ENCODE measurements at places on chromosomes 2 and 18. TPM values are rescaled to one million over a fixed set of nuclear protein-coding genes. Genes with fewer than 3 reads are reported as not detected.

DNA sequence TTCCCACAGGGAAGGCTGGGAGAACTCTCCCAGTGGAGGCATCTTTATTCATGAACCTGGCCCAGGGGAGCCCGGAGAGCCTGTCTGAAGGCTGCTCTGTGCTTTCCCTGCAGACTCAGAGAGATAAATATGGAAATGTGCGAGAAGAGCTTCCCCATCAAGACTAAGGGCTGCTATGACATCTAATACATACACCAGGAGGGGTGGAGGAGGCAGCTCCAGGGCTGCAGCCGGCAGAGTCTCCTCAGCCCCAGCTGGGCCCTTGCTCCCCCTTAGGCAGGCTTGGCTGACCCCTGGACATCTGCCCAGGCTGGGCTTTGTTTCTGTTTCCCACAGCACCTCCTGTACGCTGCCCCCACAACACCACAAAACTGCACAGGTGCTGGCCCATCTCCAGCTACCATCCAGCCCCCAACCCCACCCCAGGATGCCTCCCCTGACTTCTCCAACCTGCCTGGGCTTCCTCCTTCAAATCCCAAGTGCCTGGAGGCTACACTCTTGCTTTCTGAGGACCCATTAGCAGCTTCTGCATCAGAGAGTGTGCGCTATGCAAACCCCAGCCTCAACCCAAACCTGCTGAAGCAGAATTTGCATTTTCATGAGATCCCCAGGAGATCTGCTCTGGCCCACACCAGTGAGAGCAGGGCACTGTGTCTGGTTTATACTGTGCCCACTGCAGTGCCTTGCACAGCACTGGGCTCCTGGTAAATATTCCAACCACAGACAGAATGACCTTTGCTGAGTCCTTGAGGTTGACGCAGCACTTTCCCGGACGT is 96.8 kb downstream of the VSNL1 start:
- no peaks in the 10 kb centered on the region for H3K27me3 ChIP-seq
- no peak for DNase-seq
- no peaks in the 10 kb centered on the region for H3K36me3 ChIP-seq
- no peak overlapping the region for H3K27ac ChIP-seq

SLC4A5 gene
- 6.6 TPM for total RNA-seq

DNA sequence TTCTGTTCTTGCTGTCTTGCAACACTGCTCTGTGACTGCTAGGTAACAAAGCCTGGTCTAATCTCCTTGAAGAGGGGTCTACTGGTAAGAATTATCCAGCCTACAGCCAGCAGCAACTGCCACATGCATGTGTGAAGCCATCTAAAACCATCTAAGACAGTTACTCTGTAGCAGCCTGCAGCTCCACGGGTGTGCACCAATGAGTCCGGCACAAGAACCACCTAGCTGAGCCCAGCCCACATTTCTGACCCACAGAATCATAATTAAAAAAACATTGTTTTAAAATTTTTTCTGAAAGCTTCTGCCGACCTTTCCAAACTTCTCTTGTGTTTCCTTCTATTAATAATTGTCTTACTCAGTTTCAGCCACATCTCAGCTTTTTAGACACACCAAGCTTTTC is 102.8 kb downstream of the ZNF385B start:
- no peak for DNase-seq
- H3K36me3 ChIP-seq = no peaks in the 10 kb centered on the region
- no peak overlapping the region for H3K27ac ChIP-seq
- no peaks in the 10 kb centered on the region for H3K27me3 ChIP-seq
- no peak overlapping the region for H3K4me3 ChIP-seq
- no peaks in the 10 kb centered on the region for H3K4me1 ChIP-seq

GRCh38 chr2:5569256-5569655 is 122.9 kb upstream of the SOX11 start:
- H3K36me3 ChIP-seq = no peaks in the 10 kb centered on the region
- H3K4me1 ChIP-seq = no peaks in the 10 kb centered on the region
- DNase-seq = no peak
- no peak overlapping the region for H3K27ac ChIP-seq

GPATCH11 gene
- total RNA-seq = 10.3 TPM

SDC1 gene
- total RNA-seq = not detected

DNA sequence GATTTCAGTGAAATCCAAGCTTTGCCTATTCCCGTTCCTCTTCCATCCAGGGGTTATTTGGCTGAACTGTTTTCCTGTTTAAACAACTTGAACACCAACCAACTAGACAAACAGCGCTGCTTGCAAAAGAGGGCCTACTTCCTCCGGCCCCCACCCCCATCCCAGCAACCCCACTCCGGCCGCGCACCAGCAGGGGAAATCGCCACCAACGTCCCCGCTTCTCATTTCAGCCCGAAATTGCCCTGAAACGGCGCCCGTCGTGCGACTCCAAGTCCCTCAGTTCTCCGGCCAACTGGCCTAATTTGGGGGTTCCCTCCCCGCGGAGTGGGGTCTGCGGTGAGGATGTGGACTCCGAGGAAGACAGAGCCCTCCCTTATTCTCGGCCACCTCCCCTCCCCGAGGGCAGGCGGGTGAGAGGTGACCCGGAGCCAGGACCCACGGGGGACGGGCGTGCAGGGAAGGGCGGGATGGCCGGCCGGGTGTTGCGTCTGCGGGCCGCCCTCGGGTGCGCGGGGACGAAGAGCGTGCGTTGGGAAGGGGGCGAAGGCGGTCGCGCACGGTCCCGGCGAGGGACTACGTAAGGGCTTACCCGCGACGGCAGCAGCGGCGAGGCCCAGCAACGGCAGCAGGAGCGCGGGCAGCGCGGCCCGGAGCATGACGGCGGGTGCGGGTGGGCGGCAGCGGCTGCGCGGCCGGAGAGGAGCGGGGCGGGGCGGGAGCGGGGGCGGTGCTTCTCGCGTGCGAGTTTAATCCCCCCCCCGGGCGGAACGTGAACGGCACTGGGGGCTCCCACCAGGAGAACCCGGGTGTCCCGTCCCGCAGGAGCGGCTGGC is at the start of gene CD302:
TSS of gene CD302 (minus strand) at position 666 of the 833 bp plus-strand sequence. CDS start at position 656, 10 bp downstream.
- H3K27ac ChIP-seq = no peak within 1 kb of the TSS
- H3K36me3 ChIP-seq = peaks cover 6% of the 10 kb centered on the region
- peak within 1 kb of the TSS; percentile 75 for H3K4me3 ChIP-seq
- peaks cover 49% of the 10 kb centered on the region for H3K27me3 ChIP-seq
- peaks cover 9% of the 10 kb centered on the region for H3K4me1 ChIP-seq

DNA sequence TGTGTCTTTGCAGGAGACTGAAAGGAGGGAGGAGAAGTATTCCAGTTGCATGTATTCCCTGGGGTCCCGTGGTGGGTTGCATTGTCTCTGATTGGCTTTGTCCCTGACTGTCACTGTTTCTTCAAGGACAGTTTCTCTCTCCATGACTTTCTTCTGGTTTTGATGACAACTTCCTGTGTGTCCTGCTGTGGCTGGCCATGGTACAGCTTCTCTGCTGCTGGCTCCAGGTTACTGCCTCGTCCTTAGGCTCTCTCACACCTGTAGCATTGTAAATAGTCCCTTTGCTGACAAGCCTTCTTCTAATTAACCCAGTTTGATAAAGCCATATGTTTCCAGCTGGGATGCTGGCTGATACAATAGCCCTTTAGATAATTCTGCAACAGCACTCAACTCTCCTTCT is 129.0 kb downstream of the LPIN1 start:
- H3K36me3 ChIP-seq = no peaks in the 10 kb centered on the region
- no peak overlapping the region for H3K27ac ChIP-seq
- H3K4me3 ChIP-seq = no peak overlapping the region
- H3K4me1 ChIP-seq = peaks cover 3% of the 10 kb centered on the region
- no peak for DNase-seq
- H3K27me3 ChIP-seq = peaks cover 9% of the 10 kb centered on the region

DNA sequence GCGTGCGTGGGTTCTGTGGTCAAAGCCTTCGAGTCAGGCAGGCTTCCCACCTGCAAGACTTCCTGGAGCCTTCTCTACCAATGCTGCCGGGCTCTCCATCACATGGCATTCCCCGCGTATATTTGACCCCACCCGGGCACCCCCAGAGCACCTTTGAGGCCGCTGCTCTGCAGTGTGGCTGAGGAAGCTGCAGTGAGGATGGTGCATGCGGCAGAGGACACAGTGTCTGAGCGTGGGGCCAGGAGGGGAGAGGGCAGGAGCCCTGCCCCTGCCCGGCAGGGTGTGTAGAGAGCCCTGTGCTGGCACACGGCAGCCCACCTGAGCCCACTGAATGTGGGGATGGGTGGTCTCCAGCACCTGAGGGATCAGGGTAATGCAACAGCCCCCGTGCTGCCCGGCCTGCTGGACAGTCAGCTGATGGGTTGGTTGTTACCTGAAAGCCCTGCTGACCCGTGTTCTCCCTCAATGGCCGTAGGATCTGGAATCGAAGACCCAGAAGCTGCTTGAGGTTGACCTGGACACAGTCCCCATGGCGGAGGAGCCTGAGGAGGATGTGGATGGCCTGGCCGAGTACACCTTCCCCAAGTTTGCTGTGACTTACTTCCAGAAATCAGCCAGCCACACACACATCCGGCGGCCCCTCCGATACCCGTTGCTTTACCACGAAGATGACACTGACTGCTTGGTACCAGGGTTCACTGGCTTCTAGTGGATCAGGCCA is 36.8 kb upstream of the GPR17 start:
- DNase-seq = no peak
- peaks cover 10% of the 10 kb centered on the region for H3K4me1 ChIP-seq
- peaks cover 11% of the 10 kb centered on the region for H3K36me3 ChIP-seq
- H3K4me3 ChIP-seq = no peak overlapping the region
- peaks cover 9% of the 10 kb centered on the region for H3K27me3 ChIP-seq

GRCh38 chr18:25164848-25165811 is 186.8 kb downstream of the ZNF521 start:
- no peaks in the 10 kb centered on the region for H3K27me3 ChIP-seq
- H3K4me1 ChIP-seq = peaks cover 17% of the 10 kb centered on the region
- peak overlapping the region; percentile 82 for H3K4me3 ChIP-seq
- DNase-seq = no peak

CCBE1 gene
- total RNA-seq = not detected

SERPINB3 gene
- total RNA-seq = not detected

DNA sequence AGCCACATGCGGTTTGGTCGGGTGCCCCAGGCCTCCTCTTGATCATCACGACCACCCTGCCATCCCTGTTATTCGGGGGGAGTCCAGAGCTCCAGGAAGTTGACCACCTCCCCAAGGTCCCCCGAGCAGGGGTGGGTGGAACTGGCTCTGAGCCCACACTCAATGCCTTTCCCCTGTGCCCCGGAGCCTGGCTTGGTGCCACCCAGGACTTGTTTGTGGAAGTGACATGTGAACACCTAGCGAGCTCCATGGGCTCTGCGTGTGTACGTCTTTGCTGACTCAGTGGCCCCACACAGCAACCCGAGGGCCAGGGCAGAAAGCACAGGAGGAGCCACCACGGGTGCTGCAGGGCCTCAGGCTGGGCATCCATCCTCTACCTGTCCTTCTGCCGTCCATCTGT is 32.5 kb downstream of the ODC1 start:
- no peak overlapping the region for H3K27ac ChIP-seq
- H3K4me3 ChIP-seq = no peak overlapping the region
- H3K4me1 ChIP-seq = peaks cover 12% of the 10 kb centered on the region
- peaks cover 3% of the 10 kb centered on the region for H3K36me3 ChIP-seq

GALNT5 gene
- not detected for total RNA-seq

DNA sequence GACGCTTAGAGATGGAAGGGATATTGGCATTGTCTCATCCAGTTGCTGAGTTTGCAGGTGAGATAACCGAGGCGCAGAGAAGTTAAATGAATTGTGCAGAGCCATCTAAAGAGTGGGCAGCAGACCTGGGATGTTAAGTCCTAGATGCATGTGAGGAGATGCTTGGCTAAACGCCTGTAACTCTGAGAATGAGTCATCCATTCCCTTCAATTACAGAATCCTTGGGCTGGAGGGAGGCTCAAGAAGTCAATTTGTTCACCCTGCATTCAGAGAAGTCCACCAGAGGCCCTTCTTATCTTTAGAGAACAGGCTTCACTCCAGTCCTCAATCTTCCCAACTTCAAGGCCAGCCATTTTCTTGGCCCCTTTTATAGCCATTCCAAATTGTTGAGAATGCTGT is 1.6 kb downstream of the EHD3 start:
- H3K4me3 ChIP-seq = no peak overlapping the region
- H3K4me1 ChIP-seq = peaks cover 8% of the 10 kb centered on the region
- H3K36me3 ChIP-seq = no peaks in the 10 kb centered on the region
- H3K27ac ChIP-seq = no peak overlapping the region
- peaks cover 8% of the 10 kb centered on the region for H3K27me3 ChIP-seq

TXNDC2 gene
- total RNA-seq = not detected

ZNF521 gene
- not detected for total RNA-seq

- no peak overlapping the region for H3K4me3 ChIP-seq
- H3K27ac ChIP-seq = no peak overlapping the region
- no peaks in the 10 kb centered on the region for H3K36me3 ChIP-seq
- peaks cover 6% of the 10 kb centered on the region for H3K27me3 ChIP-seq
Measured at GRCh38 chr18:10376731-10377130, 77.7 kb upstream of the APCDD1 start.

DNA sequence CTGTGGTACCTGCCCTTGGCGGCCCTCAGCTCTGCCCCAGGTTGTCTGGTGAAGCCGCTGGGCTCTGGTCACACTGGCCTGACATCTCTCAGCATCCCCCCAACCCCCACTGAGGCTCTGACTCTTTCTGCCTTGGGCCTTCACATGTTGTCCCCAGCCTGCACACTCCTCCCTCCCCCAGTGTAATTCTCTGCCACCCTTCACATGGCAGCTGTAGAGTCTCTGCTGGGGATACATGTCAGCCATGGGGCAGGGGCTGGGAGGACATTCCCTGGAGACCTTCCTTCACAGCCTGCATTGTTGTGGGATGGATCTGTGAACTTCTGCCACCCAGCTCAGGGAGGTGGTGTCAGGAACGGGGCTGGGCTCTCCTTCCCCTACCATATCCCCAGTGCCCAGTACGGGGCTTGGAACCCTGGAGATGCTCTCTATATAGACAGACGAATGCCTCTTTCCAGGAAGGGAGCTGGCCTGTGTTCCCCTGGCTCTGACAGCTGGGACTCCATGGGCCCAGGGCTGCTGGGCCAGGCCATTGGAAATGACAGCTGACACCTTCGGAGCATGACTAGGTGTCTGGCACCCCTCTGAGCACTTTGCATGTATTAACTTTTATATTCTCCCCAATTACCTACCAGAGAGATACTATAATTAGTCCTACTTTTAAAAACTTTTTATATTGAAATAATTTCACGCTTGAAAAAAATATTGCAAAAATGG is 151.5 kb downstream of the INHBB start:
- no peaks in the 10 kb centered on the region for H3K4me1 ChIP-seq
- no peaks in the 10 kb centered on the region for H3K36me3 ChIP-seq
- H3K27ac ChIP-seq = no peak overlapping the region
- H3K4me3 ChIP-seq = no peak overlapping the region
- no peak for DNase-seq
- peaks cover 11% of the 10 kb centered on the region for H3K27me3 ChIP-seq

DNA sequence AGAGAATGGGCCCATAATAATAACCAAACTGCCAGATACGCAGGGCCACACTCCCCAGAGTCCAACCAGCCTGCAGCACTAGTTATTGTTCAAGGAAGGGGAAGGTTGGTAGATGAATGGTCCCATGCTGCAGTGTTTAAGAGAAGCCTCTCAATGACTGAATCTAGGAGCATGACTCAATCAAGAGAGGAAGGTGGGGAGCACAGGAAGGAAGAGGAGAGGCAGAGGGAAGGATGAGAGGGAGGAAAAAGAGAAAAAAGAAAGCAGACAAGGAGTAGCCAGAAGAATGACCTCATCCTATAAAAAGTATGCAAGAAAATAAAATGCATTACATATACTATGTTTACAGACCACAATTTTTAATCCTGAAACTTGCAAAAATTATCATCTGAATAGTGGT is 174.5 kb downstream of the TCF4 start:
- H3K36me3 ChIP-seq = no peaks in the 10 kb centered on the region
- DNase-seq = no peak
- peaks cover 7% of the 10 kb centered on the region for H3K27me3 ChIP-seq
- no peak overlapping the region for H3K4me3 ChIP-seq

GATA6 gene
- total RNA-seq = 0.14 TPM

DAPL1 gene
- total RNA-seq = not detected

Data from activated naive CD8-positive, alpha-beta T cell treated with anti-CD3 and anti-CD28 coated beads, Interleukin-2, amount 10 ng/mL, durations not matched to agents 7 days and 5 days (primary cell).